ENCODE measurements at places on chromosomes 13 and 19.
A peak's percentile ranks its signal among the peaks of the same experiment; 100 is the strongest.

DNA sequence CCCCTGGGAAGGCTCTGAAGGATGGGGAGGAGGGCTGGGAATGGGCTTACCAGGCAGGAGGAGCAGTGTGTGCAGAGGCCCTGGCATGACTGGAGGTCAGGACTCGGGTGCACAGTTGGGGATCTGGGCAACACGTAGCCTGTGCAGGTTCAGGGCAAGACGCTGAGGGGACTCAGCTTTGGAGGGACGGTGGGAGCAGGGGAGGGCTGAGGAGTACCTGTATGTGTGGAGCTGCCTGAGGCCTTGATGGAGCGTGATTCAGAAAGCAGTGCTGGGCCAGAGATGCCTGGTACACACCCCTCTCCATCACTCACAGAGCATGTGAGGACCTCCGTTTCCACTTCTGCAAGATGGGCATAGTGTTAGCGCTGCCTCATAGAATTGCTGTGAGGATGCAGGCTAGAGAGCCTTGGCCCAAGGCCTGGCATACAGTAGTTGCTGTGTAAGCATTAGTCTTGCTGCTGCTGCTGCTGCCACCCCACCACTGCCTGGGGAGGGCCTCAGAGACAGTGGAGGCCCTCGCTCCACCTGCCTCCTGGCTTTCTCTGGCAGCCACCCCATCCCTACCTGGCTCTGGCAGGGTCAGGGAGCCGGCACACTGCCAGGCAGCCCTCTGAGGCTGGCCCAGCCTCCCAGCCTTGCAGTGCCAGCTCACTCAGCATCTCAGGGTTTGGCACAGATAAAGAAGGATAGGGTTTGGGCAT, 2.4 kb downstream of the PAK4 start:
- DNase-seq, result no peak

- DNase-seq, result no peak
Measured at GRCh38 chr13:51596541-51596940, 12.3 kb downstream of the WDFY2 start.

DNA sequence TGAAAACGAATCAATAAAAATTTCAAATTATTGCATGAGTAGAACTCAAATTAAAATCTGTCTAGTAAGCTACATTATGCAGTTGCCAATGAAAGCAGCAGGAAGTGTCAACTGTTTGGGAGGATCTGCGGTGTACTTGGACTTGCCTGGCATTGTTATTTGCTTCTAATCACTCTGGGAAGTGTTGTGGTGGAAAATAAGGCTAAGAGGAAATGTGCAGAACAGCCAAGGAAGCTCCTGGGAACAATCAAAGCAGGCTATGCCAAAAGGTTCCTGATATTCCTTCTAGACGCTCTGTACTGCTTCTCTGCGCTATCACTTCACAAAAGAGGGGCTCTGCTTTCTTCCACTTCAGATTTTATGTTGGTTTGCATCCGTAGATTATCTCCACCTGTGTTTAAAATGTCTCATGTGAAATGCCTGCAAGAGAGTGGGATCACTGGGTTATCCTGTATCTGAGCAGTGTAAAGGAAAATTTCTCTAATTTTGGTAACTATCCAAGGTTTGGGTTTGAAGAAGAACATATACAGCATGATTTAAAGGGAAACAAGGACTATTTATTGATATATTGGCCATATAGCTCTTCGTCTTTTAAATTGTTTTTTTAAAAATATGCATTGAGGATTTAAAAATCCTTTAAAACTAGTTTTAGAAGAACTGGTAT, 182.7 kb upstream of the CSNK1A1L start:
- no peak for DNase-seq

DNA sequence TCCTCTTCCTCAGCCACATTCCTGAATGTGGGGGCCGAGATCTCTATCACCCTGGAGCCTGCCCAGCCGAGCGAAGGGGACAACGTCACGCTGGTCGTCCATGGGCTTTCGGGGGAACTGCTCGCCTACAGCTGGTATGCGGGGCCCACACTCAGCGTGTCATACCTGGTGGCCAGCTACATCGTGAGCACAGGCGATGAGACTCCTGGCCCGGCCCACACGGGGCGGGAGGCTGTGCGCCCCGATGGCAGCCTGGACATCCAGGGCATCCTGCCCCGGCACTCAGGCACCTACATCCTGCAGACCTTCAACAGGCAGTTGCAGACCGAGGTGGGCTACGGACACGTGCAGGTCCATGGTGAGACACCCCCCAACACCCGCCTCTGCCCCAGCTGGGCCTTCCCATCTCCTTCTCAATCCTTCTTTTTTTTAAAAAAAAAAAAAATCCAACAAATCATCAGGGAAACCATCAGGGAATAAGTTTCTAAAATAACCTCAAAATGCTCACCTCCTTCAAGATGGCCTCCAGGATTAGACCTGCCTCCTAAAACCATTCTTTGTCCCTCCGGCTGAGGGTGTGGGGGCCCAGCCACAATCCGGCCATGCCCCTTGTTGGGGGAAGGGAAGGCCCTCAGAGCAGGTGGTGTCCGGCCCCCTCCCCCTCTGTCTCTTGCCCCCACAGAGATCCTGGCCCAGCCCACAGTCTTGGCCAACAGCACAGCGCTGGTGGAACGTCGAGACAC, 4.6 kb downstream of the CEACAM16 start:
- DNase-seq, result no peak

DNA sequence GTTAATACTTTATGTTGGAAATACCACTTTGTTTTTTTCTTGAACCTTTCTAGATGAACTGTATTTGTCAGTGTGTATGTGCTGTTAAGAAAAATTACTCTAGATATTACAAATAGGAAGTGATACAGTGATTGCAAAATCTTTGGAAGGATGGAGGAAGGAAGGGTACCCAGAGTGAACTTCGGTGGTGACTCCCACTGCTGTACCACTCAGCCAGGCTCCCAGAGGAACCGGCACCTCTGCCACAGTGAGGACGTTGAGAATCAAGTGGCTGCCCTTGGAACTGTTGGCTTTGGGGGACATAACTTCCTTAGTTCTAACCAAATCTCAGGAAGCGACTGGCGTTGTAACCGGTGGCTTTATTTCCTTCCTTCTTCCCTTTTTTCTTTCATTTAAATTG, 184.7 kb downstream of the PCCA start:
- DNase-seq, result no peak

- no peak for DNase-seq
Measured at GRCh38 chr13:75220861-75221260, 261.1 kb downstream of the TBC1D4 start.

GRCh38 chr19:42285541-42285941, 16.4 kb upstream of the PRR19 start:
- no peak for DNase-seq

- no peak for DNase-seq
Measured at GRCh38 chr13:100269837-100270236, 180.9 kb downstream of the PCCA start.

GRCh38 chr19:7888145-7888825, at the start of gene LRRC8E:
LRRC8E (plus strand) TSS chr19:7888510; CDS start chr19:7895604, 7,094 bp downstream.
- no peak for DNase-seq

- no peak for DNase-seq
Measured at GRCh38 chr19:55593096-55593772, 6.1 kb downstream of the FIZ1 start.

DNA sequence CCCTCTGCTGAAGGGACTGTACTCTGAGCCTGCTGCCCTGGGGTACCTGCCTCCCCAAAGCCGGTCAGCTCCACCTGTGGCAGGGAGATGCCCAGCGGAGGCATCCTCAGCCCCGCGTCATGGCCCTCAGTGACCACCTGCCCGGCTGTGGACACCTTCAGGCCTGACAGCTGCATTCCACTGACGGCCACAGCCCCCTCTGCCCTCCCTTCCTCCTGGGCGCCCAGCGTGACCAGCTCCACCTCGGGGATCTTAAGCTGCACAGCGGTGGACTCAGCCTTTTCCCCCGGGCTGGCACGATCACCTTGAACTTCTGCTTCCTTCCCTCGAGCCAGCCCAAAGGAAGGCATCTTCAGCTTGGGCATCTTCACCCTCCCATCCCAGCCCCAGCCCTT, 4.8 kb upstream of the HIPK4 start:
- DNase-seq, result no peak

- no peak for DNase-seq
Measured at GRCh38 chr19:39778763-39779162, at the start of gene LEUTX. LEUTX (plus strand) TSS chr19:39778854; CDS start chr19:39778921, 67 bp downstream.

GRCh38 chr19:2015608-2015950, at the start of gene BTBD2:
BTBD2 (minus strand) TSS chr19:2015714; CDS start chr19:2015703, 11 bp downstream.
- DNase-seq, result peak; percentile 17

GRCh38 chr19:58476498-58477015, 405 bp downstream of the ZNF446 start:
- DNase-seq, result no peak

DNA sequence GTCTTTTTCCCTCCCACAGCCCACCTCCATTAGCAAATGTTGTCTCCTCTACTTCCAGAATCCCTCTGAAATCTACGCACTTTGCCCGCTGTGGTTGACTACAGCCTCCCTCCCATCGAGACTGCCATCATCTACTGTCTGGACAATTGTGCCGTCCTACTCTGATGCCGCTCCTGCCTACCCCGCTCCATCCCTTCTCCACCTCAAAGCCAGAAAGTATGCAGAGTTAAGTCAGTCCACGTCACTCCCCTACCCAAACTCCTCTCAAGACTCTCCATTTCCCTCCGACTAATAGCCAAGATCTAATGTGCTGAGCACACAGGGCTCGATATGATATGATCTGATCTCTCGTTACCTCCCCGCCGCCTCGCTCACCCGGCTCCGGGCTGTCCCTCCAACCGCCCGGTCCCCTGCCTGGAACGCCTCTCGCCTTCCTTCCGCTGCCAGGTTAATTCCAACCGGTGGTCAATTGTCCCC, 556 bp downstream of the CACTIN start:
- no peak for DNase-seq

- DNase-seq, result no peak
Measured at GRCh38 chr19:11949201-11949600, 15.6 kb upstream of the ZNF763 start.

DNA sequence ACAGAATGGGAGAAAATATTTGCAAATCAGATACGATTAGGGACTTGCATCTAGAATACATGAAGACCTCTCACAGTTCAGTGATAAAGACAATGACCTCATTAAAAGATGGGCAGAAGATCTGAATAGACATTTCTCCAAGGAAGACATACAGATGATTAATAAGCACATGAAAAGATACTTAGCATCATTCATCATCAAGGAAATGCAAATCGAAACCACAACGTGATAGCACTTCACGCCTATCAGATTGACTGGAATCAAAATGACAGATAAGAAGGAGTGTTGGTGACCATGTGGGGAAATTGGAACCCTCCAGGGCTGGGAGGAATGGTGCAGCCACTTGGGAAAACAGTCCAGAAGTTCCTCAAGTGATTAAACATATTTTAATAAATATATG, 25.8 kb downstream of the CFAP97D2 start:
- no peak for DNase-seq

GRCh38 chr19:44905437-44906160, at the start of gene APOE:
APOE (plus strand) TSS chr19:44905796; CDS start chr19:44906625, 829 bp downstream.
- DNase-seq, result no peak

- DNase-seq, result no peak
Measured at GRCh38 chr19:51274049-51274770, 23.3 kb downstream of the SIGLECL1 start.

GRCh38 chr19:10115392-10116084, 4.0 kb downstream of the P2RY11 start:
- no peak for DNase-seq
